ENCODE measurements at places on chromosomes 3 and 15.

- no peak for DNase-seq
Measured at GRCh38 chr3:29757054-29757777, 476.3 kb downstream of the RBMS3 start.

DNA sequence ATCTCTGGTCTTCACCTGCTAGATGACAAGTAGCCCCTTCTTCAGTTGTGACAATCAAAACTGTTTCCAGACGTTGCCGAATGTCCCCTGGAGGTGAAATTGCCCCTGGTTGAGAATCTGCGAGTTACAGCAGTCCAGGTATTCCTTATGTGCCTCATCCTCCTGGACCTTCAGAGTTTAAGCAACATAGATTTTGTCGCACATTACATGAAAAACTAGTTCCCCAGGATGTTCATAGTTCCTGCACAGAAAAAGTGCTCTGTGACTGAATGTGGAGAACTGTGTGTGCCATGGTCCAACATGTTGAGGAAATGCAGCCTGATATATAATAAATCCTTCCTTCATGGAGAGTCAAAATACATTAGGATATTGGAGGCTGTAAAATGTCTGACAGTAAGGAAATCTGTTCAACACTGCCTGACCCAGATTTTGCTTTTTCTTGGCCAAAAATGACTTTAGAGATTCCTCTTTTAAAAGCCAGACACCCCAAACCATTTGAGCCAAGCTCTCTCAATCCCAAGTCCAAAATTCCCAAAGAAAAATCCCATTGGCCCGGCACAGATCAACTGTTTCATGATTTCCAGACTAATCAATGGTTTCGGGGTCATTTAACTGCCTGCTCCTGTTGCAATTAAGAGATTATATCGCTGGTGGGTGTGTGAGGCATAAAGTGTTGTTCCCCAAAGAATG, 20.4 kb upstream of the SHC4 start:
- no peak for DNase-seq

GRCh38 chr15:57251308-57251707, 125.0 kb upstream of the CGNL1 start:
- DNase-seq, result no peak

GRCh38 chr3:141876891-141877621, 613 bp downstream of the ATP1B3 start:
- no peak for DNase-seq

Measured in urinary bladder (tissue), 4 donors.